Heart right ventricle (tissue), 16 donors: ENCODE measurements at places on chromosomes 1 and 21. TPM values are rescaled to one million over a fixed set of nuclear protein-coding genes. Genes with fewer than 3 reads are reported as not detected.

Gene ERICH3
- not detected for total RNA-seq

Gene GIPC2
- 3.2 TPM for total RNA-seq

Gene GNG12
- 36.3 TPM for total RNA-seq

Gene RPE65
- total RNA-seq = not detected

Gene CAMK2N1
- total RNA-seq = 5.6 TPM

Gene OLFML2B
- total RNA-seq = 0.73 TPM

Gene RUNX3
- 0.26 TPM for total RNA-seq

Gene TMEM125
- total RNA-seq = 0.30 TPM

Gene TMEM59
- 285 TPM for total RNA-seq

Gene B3GALT2
- 51.1 TPM for total RNA-seq

Gene NBPF10
- 0.47 TPM for total RNA-seq

Gene HUNK
- total RNA-seq = not detected

Gene C8A
- not detected for total RNA-seq

Gene ANKRD65
- 2.3 TPM for total RNA-seq

Gene ITLN2
- total RNA-seq = not detected

Gene VANGL2
- total RNA-seq = 4.1 TPM

- no peaks in the 10 kb centered on the region for H3K27me3 ChIP-seq
- peak within 1 kb of the TSS; percentile 93 for H3K4me3 ChIP-seq
- H3K36me3 ChIP-seq = no peaks in the 10 kb centered on the region
- DNase-seq = peak; percentile 92
- H3K27ac ChIP-seq = peak within 1 kb of the TSS; percentile 97
Measured at GRCh38 chr21:15729674-15730483, at the start of gene USP25. Gene USP25 (plus strand): TSS chr21:15729982. CDS start chr21:15730394, 412 bp downstream.

- H3K4me1 ChIP-seq = no peaks in the 10 kb centered on the region
- DNase-seq = peak; percentile 39
- H3K27ac ChIP-seq = peak overlapping the region; percentile 39
- H3K36me3 ChIP-seq = no peaks in the 10 kb centered on the region
Measured at GRCh38 chr21:45644041-45644906, 749 bp downstream of the PCBP3 start.

DNA sequence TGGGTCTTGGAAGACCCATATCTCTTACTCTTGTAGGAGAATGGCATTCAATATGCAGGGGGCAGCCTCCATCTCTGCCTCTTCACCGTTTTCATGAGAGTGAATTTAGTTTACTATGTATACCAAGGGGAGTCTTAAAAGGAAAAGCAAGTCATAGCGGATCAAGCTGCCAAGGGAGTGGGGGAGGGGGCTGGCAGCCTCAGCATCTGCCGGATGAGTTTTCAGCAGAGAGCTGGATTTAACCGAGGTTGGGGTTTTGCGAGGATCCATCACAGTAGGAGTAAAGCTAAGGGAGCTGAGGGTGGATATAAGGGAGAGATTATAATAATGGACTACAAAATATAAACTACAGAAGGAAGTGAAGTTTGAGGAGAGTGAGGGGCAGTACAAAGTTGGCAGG, 9.9 kb downstream of the CD160 start:
- no peak overlapping the region for H3K27ac ChIP-seq
- no peaks in the 10 kb centered on the region for H3K27me3 ChIP-seq
- H3K4me1 ChIP-seq = no peaks in the 10 kb centered on the region
- H3K36me3 ChIP-seq = no peaks in the 10 kb centered on the region
- no peak for DNase-seq
- H3K4me3 ChIP-seq = no peak overlapping the region

DNA sequence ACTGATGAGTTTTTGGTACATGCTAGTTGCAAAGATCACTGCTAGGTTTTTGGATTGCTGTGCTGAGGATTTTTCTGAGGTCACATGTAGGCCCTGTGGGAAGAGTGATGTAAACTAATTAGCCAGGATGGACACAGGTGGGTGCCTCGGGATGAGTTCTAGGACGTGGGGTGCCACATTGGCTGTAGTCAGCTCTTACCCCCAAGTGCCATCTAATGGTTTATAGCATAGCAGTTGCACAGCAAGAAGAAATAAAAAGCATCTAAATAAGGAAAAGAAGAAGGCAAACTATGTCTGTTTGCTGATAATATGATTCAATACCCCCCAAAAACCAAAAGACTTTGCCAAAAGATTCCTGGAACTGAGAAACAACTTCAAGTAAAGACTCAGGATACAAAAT, 9.8 kb upstream of the OR2T1 start:
- no peaks in the 10 kb centered on the region for H3K27me3 ChIP-seq
- DNase-seq = no peak
- H3K4me1 ChIP-seq = no peaks in the 10 kb centered on the region
- no peak overlapping the region for H3K4me3 ChIP-seq

GRCh38 chr1:246117066-246117791, 389.9 kb downstream of the SMYD3 start:
- H3K4me1 ChIP-seq = no peaks in the 10 kb centered on the region
- no peaks in the 10 kb centered on the region for H3K36me3 ChIP-seq
- no peak overlapping the region for H3K27ac ChIP-seq
- no peaks in the 10 kb centered on the region for H3K27me3 ChIP-seq
- no peak for DNase-seq
- no peak overlapping the region for H3K4me3 ChIP-seq

- no peak overlapping the region for H3K4me3 ChIP-seq
- H3K36me3 ChIP-seq = no peaks in the 10 kb centered on the region
- H3K4me1 ChIP-seq = no peaks in the 10 kb centered on the region
- no peaks in the 10 kb centered on the region for H3K27me3 ChIP-seq
Measured at GRCh38 chr1:114979278-114979891, 50.2 kb upstream of the TSHB start.

DNA sequence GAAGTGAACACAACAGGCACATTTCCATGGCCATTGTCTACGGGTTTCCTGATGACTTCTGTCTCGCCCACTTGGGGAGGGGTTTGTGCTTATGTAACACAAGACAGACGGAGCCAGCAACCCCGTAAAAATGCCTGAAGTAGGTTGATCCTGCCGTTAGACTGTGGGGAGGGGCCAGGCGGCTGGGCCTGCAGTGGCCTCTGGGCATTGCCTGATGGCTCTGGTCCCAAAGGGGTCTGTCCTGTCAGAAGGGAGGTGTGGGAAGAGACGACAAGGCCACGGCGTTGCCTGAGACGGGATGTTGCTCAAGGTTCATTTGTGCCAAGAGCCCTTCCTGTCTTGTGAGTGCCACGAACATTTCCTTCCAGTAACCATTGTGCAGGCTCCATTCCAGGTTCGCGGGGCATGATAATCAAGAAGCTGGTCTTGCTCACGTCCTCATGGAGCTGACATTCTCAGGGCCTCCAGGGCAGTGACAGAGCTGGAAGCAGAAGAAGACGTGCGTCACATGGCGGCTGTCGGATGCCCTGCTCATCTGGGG, 44.7 kb downstream of the ABCG1 start:
- no peaks in the 10 kb centered on the region for H3K27me3 ChIP-seq
- H3K4me3 ChIP-seq = no peak overlapping the region
- H3K4me1 ChIP-seq = peaks cover 61% of the 10 kb centered on the region
- peak overlapping the region; percentile 89 for H3K27ac ChIP-seq
- peak; percentile 34 for DNase-seq

- H3K4me1 ChIP-seq = peaks cover 19% of the 10 kb centered on the region
- DNase-seq = peak; percentile 50
- no peaks in the 10 kb centered on the region for H3K27me3 ChIP-seq
- peak overlapping the region; percentile 69 for H3K4me3 ChIP-seq
Measured at GRCh38 chr1:33429856-33430691, 821 bp downstream of the PHC2 start.

GRCh38 chr1:50651476-50652263, 228.4 kb upstream of the DMRTA2 start:
- H3K4me1 ChIP-seq = no peaks in the 10 kb centered on the region
- H3K36me3 ChIP-seq = no peaks in the 10 kb centered on the region
- H3K4me3 ChIP-seq = no peak overlapping the region
- no peaks in the 10 kb centered on the region for H3K27me3 ChIP-seq

DNA sequence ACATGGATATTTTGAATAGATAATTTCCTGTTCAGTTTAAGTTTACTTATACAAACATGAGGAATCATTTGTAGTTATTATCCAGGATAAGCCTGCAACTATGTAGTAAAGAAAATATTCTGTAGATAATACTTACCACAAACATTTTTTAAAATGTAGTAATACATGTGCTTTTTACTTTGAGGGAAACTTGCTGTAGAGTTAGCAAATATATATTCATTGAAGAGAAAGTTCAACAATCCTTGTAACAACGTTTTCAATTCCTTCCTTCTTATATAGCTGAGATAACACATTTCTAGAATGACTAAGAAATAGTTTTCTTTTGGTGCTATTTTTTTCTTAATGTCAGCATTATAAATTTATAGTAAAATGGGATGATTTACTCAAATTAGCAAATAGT, 664.6 kb upstream of the ADAMTS5 start:
- H3K27me3 ChIP-seq = no peaks in the 10 kb centered on the region
- H3K4me3 ChIP-seq = no peak overlapping the region
- H3K27ac ChIP-seq = no peak overlapping the region
- no peaks in the 10 kb centered on the region for H3K36me3 ChIP-seq

- no peak overlapping the region for H3K4me3 ChIP-seq
- no peak overlapping the region for H3K27ac ChIP-seq
- H3K27me3 ChIP-seq = no peaks in the 10 kb centered on the region
- H3K4me1 ChIP-seq = no peaks in the 10 kb centered on the region
- H3K36me3 ChIP-seq = no peaks in the 10 kb centered on the region
Measured at GRCh38 chr1:89890085-89890752, 69.4 kb downstream of the LRRC8D start.

GRCh38 chr1:235885655-235886262, 19.1 kb upstream of the LYST start:
- H3K4me1 ChIP-seq = no peaks in the 10 kb centered on the region
- DNase-seq = no peak

GRCh38 chr1:193939585-193939984, 753.2 kb upstream of the B3GALT2 start:
- H3K27me3 ChIP-seq = no peaks in the 10 kb centered on the region
- no peaks in the 10 kb centered on the region for H3K36me3 ChIP-seq
- H3K27ac ChIP-seq = no peak overlapping the region
- H3K4me1 ChIP-seq = no peaks in the 10 kb centered on the region
- H3K4me3 ChIP-seq = no peak overlapping the region
- DNase-seq = no peak

DNA sequence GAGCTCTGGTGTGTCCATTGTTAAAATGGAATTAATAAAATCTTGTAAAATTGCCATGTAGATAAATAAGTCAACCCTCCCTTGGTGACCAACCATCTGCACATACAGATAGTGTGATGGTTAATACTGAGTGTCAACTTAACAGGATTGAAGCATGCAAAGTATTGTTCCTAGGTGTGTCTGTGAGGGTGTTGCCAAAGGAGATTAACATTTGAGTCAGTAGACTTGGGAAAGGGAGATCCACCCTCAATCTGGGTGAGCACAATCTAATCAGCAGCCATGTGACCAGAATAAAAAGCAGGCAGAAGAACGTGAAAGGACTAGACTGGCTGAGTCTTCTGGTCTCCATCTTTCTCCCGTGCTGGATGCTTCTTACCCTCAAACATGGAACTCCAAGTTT, 174.8 kb downstream of the LTN1 start:
- no peak for DNase-seq
- no peaks in the 10 kb centered on the region for H3K36me3 ChIP-seq
- peaks cover 16% of the 10 kb centered on the region for H3K4me1 ChIP-seq
- no peak overlapping the region for H3K27ac ChIP-seq
- no peaks in the 10 kb centered on the region for H3K27me3 ChIP-seq

GRCh38 chr1:70382682-70383081, 28.2 kb upstream of the ANKRD13C start:
- no peaks in the 10 kb centered on the region for H3K27me3 ChIP-seq
- H3K4me3 ChIP-seq = no peak overlapping the region

- H3K36me3 ChIP-seq = no peaks in the 10 kb centered on the region
- peaks cover 12% of the 10 kb centered on the region for H3K4me1 ChIP-seq
- no peaks in the 10 kb centered on the region for H3K27me3 ChIP-seq
- H3K4me3 ChIP-seq = no peak overlapping the region
Measured at GRCh38 chr21:42922918-42923317, 2.5 kb downstream of the ERVH48-1 start.

- no peaks in the 10 kb centered on the region for H3K4me1 ChIP-seq
- H3K36me3 ChIP-seq = no peaks in the 10 kb centered on the region
- no peak overlapping the region for H3K4me3 ChIP-seq
- no peak overlapping the region for H3K27ac ChIP-seq
- peaks cover 15% of the 10 kb centered on the region for H3K27me3 ChIP-seq
Measured at GRCh38 chr1:245432228-245432875, 277.6 kb downstream of the KIF26B start.

GRCh38 chr21:14116080-14116481, 94.7 kb downstream of the LIPI start:
- H3K27ac ChIP-seq = no peak overlapping the region
- no peaks in the 10 kb centered on the region for H3K27me3 ChIP-seq

- no peaks in the 10 kb centered on the region for H3K4me1 ChIP-seq
- DNase-seq = no peak
- no peak overlapping the region for H3K4me3 ChIP-seq
- no peaks in the 10 kb centered on the region for H3K27me3 ChIP-seq
- H3K36me3 ChIP-seq = no peaks in the 10 kb centered on the region
Measured at GRCh38 chr1:83112248-83112885, 886.6 kb downstream of the TTLL7 start.

GRCh38 chr1:1291023-1291528, 10.8 kb downstream of the SCNN1D start:
- H3K36me3 ChIP-seq = peaks cover 9% of the 10 kb centered on the region
- H3K4me3 ChIP-seq = no peak overlapping the region
- H3K4me1 ChIP-seq = peaks cover 5% of the 10 kb centered on the region

- H3K4me1 ChIP-seq = no peaks in the 10 kb centered on the region
- no peak overlapping the region for H3K27ac ChIP-seq
- no peak for DNase-seq
- no peaks in the 10 kb centered on the region for H3K36me3 ChIP-seq
- no peaks in the 10 kb centered on the region for H3K27me3 ChIP-seq
Measured at GRCh38 chr1:165832902-165833301, 5.5 kb downstream of the UCK2 start.

GRCh38 chr1:160048335-160048734, 16.5 kb upstream of the PIGM start:
- H3K27ac ChIP-seq = no peak overlapping the region
- peaks cover 24% of the 10 kb centered on the region for H3K27me3 ChIP-seq
- no peaks in the 10 kb centered on the region for H3K36me3 ChIP-seq
- H3K4me1 ChIP-seq = peaks cover 5% of the 10 kb centered on the region
- no peak overlapping the region for H3K4me3 ChIP-seq

DNA sequence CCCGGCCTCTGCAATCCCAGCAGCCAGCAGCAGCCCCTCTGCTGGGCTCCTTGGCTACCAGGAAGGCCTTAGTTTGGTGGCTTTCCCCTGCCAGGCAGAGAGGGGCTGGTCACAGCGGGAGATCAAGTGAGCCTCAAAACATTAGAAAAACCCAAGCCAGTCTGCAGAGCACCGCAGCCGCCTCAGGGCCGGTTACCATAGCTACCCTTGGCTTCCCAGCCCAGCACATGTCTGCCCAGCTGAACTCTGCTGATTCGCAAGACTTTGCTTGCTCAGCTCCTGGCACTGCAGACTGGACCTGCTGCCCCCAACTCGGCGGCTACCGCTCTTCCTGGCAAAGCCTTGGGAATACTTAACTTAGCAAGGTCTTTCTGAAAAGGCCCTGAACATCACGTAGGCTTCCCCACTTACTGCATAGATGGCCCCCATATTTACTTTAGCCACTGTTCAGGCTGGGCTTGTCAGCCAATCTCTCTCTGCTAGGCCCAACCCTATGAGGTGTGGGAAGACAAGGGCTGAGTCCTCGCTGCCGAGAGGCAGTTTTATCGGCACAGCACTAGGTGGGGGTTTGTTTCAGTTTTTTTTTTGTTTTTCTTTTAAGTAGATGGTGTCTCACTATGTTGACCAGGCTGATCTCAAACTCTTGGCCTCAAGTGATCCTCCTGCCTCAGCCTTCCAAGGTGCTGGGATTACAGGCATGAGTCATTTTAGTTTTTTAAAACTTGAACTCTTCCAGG, 28.6 kb upstream of the PLEKHG5 start:
- H3K4me1 ChIP-seq = peaks cover 13% of the 10 kb centered on the region
- no peaks in the 10 kb centered on the region for H3K27me3 ChIP-seq
- DNase-seq = no peak
- no peak overlapping the region for H3K27ac ChIP-seq
- H3K4me3 ChIP-seq = no peak overlapping the region
